Activated naive CD4-positive, alpha-beta T cell treated with Interleukin-2 at 50 U/mL for 16 hours (primary cell): ENCODE measurements at places on chromosomes 2 and 18.

GRCh38 chr2:180240774-180241173, 233.7 kb upstream of the CWC22 start:
- no peak for DNase-seq

- no peak for DNase-seq
These were observed 1284.2 kb upstream of the PIK3C3 start for GRCh38 chr18:40670668-40671375.

- DNase-seq, result no peak
These were observed 101.2 kb downstream of the KCNS3 start for GRCh38 chr2:17979707-17980106.

GRCh38 chr2:16114836-16115235, 174.5 kb downstream of the MYCN start:
- DNase-seq, result no peak

- DNase-seq, result no peak
These were observed 737.4 kb upstream of the SALL3 start for GRCh38 chr18:78242254-78242643.

- DNase-seq, result no peak
These were observed 169.2 kb downstream of the TGIF1 start for GRCh38 chr18:3619222-3619621.

GRCh38 chr2:235283246-235283645, 210.6 kb upstream of the AGAP1 start:
- DNase-seq, result no peak

GRCh38 chr2:232361646-232362045, 16.9 kb upstream of the ALPP start:
- no peak for DNase-seq

DNA sequence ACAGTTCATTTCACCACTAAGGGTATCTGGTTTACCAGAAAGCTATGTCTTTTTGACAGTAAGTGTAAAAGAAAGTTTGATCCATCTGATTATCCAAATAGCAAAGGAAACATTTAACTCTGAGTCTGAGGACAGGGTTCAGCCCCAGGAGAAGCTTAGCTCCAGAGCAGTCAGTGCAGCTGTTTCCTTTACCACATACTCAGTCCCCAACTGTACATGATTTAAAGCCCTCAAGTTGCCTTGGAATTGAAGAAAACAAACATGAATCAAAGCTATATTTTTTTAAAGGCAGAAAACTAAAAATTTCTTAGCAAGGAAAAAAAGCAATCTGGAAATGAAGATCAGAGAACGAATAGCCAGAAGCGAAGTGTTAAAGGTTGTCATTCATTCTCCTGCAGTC, 746.0 kb downstream of the METTL4 start:
- no peak for DNase-seq

- DNase-seq, result no peak
These were observed 198.5 kb downstream of the BARD1 start for GRCh38 chr2:214611015-214611414.

DNA sequence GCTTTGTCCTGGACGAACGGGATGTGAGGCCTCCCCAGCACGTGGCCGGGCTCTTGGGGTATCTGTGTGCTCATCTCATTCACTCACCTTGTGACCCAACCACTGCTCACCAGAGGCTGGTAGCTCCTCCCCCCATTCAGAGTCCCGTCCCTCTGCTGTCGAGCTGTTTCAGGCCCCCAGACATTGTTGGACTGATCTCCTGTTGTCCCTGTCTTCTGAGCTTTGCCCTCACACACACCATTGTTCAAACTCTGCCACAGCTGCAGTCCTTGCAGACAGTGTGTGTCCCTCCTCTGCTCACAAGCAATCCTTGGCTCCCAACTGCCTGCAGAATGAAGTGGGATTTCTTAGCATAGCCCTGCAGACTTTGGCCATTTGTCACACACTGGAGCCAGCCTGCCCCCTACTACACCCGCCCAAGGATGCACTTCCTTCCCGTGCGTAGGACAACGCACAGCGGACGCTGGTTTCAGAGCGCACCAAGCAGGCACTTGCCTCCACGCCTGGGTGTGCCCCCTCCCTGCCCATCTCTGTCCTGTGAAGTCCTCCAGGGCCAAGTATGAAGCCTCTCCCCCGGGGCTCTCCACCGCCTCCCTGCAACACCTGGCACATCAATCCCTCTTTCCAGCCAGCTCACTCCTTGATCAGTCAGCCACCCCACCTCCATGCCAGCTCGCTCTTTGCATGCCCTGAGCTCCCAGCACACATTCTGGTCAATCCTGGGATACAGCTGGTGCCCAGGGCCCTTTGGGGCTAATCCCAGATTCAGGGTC, 16.5 kb upstream of the PRLH start:
- no peak for DNase-seq

GRCh38 chr2:195251214-195251613, 405.8 kb upstream of the SLC39A10 start:
- DNase-seq, result no peak
